Cerebellar cortex (tissue), 1 donor: ENCODE measurements at places on chromosomes 2 and 18.

GRCh38 chr2:151575338-151575737 is 158.9 kb downstream of the NEB start:
- DNase-seq: no peak

DNA sequence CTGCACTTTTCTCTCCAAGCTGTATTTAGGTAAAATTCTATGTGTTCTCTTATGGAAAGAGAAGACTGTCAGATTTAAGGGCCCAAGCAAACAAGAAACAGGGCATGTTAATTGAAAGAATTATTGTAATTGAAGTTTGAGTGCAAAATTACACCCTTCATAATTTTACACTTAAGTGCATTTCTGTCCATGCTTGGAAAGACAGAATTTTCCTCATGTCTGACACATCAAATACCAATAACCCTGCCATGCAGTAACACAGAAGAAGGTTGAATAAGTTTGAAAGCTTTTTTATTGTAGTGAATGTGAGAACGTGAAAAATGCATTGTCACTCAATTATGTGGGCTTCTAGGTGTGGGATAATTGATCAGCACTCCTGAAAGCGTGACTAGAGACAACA is 52.9 kb upstream of the PARD3B start:
- DNase-seq: no peak

DNA sequence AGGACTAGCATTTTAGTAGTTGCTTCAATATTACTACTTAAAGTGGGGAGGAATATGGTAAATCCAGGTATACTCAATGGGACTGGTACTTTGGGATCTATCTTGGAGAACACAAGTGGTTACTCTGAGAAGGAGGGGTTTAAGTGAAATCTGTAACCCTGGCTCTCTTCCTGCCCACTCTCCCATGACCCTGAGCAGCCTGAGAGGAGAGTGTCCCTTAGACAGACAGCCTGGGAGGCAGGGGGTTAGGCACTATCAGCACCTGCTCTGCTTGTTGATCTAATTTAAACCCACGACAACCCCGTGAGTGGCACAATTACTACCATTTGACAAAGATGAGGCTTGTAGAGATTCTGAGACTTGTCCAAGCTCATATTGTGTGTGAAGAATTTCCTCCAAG is 395.5 kb downstream of the ALK start:
- DNase-seq: no peak

GRCh38 chr2:149158957-149159356 is 120.5 kb downstream of the LYPD6B start:
- DNase-seq: no peak

GRCh38 chr2:151071906-151072305 is 189.8 kb downstream of the RBM43 start:
- DNase-seq: no peak

DNA sequence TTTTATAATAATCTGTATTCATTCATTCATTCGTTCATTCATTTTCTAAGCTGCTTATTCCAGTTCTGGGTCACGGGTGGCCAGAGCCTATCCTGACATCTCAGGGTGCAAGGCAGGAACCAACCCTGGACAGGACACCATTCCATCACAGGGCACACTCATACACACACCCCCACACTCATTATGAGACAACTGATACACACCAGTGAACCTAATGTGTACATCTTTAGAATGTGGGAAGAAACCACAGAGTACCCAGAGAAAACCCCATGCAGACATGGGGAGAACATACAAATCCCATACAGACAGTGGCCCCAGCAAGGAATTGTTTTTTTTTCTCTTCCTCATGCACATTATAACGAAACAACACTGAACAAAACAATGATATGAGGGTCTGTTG is 54.7 kb downstream of the RTN4 start:
- DNase-seq: no peak
